ENCODE measurements at places on chromosomes 6 and 20.
A peak's percentile ranks its signal among the peaks of the same experiment; 100 is the strongest.

DNA sequence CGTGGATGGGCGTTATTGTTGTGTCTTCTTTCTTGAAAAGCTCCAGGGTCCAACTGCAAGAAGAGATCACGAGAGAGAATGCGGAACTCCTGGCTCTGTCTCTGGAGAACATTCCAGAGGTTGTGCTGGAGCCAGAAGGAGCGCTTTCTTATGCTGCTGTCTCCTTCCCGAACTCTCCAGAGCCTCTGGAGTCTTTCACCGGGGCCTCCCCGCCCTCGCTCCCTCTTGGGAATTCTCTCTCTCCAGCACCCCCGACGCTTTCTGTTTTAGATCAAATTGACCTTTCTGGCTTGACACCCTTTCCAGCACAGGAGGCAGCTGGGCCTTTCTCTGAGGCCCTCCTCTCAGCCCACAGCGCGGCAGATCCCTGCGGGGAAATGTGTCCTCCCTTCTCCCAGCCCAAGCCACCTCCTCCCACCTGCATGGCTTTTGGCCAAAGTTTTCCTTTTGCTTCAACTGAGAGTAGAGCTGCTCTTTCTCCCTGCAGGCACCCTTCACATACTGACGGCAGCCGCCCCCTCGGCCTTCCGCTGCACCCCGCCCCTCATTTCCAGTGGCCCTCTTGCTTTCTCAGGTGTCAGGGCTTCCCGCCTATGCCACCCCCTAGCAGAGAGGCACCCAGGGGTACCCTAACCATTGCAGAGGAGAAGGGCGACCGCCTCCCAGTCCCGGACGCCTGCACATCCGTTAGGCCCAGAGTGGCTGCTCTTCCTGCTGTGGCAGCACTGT is 6.6 kb upstream of the CCR6 start:
- DNase-seq, result no peak

- DNase-seq, result no peak
Observed at GRCh38 chr6:109678240-109678639, 12.8 kb downstream of the AK9 start.

DNA sequence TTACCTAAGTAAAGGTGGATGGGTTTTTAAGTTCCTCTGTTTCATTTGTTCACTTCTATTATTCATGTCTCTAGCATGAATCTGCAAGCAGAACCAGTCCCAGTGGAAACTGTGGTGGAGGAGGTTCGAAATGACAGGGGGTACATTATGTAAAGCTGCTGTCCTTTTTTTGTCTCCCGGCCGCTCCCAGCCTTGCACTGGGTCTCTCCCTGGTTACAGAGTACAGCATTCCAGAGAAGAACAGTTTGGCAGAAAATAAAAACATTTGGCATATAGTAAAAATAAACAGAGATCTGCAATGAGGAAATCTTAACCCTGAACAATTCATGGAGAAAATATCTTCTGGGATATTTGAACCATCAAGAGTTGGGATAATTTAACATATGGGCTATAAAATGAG is 34.6 kb upstream of the TAGAP start:
- DNase-seq, result no peak

DNA sequence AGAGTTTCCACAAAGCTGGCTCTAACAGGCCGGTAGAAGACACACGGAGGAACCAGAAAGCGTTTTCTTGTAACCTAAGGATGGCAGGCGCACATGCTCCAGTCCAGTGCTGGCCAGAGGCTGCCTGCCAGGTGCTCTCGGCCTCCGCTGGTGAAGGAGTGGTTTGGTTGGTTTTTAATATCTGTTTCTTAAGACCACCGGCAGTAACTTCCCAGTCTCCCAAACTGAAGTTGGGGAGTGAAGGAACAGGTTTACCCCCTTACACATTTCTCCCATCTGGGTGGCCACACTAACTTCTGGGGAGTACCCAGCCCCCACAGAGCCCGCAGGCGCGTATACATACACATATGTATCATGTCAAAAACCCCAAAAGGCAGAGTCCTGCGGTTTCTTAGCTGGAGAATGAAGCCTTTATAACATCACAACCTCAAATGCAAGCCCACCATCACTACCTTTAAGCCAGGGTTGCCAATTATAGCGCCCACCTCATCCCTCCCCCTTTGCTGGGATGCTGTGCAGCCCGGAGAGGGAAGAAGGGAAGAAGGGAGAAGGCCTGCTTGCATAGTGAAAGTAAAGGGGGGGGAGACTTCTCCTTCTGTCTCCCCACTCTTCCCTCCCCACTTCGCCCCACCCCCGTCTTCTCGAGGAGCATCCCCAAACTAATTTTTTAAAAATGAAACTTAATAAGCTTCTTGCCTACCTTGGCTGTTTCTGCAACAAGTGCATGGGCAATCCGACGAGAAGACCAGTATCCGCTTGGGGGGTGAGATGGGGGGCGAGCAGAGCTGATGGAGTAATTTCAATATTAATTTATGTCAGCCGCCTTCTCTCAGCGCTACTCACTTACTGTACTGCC is 1.0 kb downstream of the TRERF1 start:
- DNase-seq, result peak; percentile 21

DNA sequence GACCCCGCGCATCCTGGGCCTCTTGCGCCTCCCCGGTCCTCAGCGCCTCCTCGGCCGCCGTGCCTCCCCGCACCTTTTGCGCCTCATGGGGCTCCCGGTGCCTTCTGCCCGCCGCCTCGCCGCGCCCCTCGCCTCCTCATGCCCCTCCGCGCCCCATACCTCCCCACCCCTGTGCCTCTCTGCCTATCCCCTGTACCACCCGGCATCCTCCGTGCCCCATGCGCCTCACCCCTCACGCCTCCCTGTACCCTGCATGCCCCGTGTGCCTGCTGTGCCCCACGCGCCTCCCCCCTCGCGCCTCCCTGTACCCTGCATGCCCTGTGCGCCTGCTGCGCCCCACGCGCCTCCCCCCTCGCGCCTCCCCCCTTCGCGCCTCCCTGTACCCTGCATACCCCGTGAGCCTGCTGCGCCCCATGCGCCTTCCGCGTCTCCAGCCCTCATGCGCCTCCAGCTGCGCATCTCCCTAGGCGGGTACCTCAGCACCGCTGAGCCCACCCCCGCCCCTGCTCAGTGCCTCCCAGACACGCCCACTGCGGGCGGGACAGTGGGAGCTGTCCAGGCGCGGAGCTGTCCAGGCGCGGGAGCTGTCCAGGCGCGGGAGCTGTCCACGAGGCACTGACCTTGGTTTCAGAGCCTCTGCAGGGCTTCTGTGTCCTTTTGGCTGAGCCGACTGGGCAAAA is 37.1 kb downstream of the IGF2R start:
- no peak for DNase-seq

GRCh38 chr20:53276143-53276542 is 304.0 kb downstream of the TSHZ2 start:
- DNase-seq, result no peak

- DNase-seq, result no peak
Observed at GRCh38 chr6:20769631-20770030, 235.4 kb downstream of the CDKAL1 start.

DNA sequence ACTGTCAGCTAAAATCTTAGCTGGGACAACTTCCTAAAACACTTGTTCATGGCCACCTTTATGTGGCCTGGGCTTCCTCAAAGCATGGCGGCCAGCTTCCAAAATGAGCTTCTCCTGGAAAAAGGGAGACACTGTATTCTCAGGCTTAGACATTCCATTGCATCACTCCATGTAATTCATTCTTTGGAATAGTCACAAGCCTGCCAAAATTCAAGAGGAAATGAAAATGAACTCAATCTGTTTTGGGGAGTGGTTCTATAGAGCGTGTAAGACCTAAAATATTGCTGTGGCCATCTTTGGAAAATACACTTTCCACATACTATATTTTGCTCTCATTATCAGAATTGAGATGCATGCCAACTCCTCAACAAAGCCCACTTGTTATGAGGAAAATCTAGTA is 687.0 kb downstream of the KIF16B start:
- DNase-seq, result no peak

DNA sequence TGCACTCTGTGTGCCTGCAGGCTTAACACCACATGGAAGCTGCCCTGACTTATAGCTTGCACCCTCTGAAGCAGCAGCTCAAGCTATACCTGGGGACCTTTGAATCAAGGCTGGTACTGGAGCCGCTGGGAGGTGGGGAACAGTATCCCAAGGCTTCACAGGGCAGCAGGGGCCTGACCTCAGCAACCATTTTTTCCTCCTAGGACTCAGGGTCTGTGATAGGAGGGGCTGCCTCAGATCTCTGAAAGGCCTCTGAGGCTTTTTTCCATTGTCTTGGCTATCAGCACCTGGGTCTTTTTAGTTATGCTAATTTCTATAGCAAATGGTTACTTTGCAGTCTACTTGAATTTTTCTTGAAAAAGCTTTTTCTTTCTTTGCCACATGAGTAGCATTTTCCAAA is 80.2 kb upstream of the OPRM1 start:
- no peak for DNase-seq
